Stimulated activated CD4-positive, alpha-beta T cell treated with anti-CD3 and anti-CD28 coated beads, TNF-alpha, amount 100 ng/mL, for 4 hours (primary cell): ENCODE measurements at places on chromosomes 2 and 18.

DNA sequence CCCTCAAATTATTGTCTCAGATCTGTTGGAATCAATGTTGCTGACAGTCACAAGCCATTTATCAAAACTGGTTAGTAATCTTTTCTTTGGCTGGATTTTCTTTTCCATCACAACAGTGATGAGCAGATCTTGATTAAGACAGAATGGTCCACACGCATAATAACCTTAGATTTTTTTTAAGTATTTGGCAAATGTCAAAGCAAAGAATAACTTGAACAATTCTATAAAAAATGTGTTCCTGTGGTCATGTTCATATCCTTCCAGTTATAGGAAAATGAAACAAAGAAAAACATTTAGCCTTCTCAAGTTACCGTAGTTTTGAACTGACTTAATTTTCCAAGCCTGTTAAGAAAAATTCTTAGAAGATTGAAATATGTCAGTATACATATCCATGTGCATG is 659.9 kb upstream of the ID2 start:
- no peak for DNase-seq

DNA sequence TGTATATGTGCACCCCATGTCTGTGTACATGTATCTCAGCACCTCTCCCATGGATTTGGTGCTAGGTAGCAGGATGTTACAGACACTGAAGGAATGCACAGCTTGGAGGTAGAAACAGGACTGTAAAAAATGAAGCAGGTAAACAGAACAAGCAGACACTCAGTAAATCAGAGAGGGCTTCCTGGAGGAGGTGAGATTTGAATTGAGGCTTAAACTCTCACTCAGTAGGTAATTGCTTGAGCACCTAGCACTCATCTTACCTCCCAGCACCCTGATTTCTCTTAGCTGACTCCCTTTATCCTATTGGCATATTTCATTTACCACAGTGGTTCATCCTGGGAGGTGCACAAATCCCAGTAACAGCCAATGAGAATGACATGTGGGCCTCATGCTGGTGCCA is 537.9 kb upstream of the RAB6C start:
- no peak for DNase-seq

DNA sequence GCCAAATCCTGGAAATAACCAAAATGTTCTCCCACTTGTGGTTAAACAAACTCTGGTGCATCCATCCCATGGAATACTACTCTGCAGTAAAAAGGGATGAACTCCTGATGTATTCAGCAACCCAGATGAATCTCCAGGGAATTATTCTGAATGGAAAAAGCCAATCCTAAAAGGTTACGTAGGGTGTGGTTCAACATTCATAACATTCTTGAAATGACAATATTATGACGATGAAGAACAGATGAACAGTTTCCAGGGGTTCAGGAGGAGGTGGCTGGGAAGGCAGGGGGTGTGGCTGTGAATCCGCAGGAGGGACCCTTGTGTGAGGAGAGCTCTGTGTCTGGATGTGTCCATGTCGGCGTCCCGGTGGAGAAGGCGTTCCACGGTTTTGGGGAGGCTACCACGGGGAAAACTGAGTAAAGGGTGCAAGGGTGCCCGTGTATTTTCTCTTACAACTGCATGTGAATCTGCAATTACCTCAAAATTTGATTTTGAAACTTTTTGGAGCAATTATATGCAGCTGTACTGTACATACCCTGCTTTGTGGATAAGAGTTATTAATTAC is 47.3 kb downstream of the KCNG2 start:
- no peak for DNase-seq

DNA sequence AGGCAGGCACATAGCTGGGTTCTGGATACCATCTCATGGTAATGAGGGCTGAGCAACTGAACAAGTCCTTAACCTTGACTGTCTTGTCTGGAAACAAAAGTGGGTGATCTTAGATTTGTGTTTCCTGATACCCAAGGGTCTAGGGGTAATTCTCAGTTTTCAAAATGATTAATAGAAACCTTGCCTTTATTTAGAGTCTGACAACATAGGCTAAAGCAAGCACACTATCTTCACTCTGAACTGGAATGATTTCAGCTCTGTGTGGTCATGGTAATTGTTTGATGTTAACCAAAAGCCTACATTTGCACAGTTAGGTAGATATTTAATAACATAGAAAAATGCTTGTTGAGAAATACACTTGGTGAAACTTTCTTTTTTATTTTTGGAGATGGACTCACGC is 6.8 kb upstream of the LAMA3 start:
- no peak for DNase-seq

DNA sequence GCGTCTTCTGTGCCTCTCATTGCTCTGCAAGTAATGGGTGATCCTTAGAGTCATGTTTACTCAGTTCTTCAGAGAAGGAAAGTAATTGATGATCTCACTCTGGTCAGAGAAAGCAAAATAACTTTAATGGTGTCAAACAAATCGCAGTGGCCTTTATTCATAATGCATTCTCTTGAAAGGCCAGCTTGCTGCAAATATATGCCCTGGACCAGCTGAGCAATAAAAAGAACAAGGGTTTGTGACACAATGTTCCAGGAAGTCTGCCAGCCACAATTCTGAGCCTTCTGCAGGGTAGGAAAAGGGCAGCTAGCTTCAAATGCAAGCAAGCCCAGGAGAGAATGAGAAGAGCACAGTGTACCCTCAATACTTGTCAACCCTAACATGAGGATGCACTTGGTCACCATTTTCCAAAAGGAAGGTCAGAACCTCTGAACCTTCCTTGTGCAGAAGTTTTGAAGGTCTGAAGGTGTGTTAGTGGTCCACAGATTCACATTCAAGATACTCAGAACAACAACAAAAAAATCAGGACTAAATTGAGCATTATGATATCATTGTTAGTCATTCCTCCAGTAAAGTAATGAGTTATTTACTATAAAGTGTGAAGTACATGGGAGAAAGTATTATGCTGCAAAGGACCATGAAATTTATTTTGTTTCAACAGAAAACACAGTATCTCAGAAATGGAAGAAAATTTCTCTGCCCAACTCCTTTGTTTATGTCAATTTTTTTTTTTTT is 355.6 kb downstream of the PAX3 start:
- no peak for DNase-seq

DNA sequence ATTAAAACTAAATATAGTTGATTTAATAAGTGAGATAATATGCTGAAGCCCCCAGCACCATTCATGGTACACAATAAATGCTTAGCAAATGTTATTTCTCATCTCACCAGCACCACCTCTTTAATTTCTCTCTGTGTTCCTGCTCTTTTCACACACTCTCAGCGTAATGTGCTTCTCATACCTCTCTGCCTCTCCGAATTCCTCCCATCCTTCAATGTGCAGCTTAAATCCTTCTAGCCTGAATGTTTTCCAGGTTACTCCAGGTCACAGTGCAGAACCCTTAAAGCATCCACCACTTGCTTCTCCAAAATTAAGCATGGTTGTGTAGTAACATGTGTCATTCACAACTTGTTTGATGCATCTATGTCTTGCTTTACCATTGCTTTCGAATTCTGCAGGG is 119.6 kb downstream of the MCFD2 start:
- no peak for DNase-seq

DNA sequence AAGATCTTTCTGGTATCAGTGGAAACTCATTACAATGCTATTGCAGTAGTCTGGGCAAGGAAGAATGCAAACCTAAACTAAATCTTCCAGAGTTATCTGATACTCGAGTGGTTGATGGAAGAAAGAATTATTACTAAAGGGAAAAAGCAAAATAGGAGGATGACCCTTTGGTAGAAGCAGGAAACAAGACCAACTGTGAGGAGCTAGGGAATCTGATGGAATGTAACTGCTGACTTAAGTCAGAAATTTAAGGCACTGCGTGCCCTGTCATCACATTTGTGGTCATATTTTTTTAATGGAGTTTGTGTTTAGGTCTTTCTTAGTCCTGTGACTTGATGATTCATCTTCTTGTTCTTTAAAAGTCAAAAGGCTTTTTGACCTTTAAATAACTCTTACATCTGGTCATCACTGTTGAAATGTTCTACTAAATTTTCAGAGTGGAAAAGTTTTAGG is 36.5 kb upstream of the ARMC9 start:
- DNase-seq, result no peak

- no peak for DNase-seq
These were observed 37.6 kb downstream of the PROC start for GRCh38 chr2:127455566-127456493.

DNA sequence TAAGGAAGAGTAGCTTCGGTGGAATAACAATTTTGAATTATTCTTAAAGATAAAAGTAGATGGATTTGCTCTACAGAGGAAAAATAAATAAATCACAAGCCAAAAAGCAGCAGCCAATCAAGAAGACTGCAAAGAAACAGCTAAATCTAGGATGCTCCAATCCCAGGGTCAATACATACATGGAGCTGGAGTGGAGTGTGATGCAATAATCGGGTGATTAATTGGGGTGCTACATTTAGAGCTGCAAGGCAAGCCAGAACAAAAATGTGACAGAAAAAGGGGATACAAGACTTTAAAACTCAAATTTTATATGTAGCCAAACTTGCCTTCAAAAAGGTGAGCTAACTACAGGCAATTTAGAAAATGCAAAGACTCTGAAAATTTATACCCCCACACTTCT is 215.8 kb downstream of the TCF4 start:
- no peak for DNase-seq

DNA sequence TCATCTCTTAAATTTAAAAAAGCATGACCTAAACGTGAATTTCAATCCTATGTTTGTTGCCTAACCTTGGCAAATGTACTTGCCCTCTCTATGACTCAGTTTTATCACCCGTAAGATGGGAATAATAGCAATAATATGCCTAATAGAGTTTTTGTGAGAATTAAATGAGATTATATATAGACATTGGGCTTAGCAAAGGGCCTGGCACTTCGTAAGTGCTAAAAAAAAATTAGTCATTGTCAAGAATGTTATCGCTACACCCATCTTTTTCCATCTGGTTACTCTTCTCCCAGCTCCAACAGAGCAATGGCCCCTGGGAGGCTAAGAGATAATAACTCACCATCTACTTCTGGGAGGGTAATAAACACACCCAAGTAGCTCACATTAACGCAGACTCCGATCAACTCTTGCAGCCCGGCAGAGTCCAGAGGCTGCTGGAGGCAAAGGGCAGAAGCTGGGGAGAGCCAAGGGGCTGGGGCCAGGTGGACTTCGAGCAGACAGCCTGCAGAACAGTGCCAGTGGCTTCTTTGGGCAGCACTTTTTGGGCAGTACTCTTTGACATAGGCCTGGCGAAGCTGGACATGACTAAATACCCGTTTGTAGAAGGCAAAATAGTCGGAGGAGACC is 63.9 kb upstream of the STPG4 start:
- no peak for DNase-seq

DNA sequence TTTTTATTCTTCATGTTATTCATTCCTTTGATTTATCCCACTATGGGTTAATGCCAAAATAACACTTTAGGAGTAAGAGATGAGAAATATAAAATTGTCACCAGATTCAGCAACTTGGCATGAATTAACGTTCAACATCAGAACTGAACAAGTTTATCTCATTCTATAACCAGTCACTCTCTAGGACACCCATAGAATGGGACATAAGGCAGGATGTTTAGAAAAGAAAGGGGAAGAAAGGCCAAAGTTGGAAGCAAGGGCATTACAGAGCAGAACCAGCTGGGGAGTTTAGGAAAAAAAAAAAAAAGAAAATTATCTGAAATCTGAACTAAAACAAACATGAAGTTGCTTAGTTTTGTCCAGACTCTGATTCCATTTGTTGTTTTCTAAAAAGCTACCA is 211.0 kb downstream of the PMAIP1 start:
- no peak for DNase-seq

GRCh38 chr18:23422751-23423418 is 30.2 kb upstream of the RIOK3 start:
- no peak for DNase-seq

- DNase-seq, result no peak
These were observed 214.9 kb downstream of the DSEL start for GRCh38 chr18:67301592-67301991.

DNA sequence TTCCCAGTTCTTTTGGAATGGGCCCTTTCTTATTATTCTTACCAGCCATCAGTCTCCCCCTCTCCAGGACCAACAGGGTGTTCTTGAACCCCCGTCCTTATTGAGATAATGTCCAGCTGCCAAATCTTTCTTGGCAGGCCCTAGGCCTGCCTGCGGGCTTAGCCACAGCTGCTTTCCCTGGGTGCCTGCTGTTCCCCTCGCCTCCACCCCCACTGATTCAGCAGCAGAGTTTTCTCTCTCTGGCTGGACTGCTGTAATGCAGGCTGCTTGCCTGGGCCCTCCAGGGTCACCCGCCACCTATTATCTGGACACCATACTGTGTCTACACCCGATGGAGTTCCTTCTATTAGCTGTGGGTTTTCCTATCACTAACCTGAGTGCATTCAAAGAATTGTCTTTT is 395.4 kb upstream of the ATP5MC3 start:
- no peak for DNase-seq

- no peak for DNase-seq
These were observed 16.7 kb upstream of the ZSCAN30 start for GRCh38 chr18:35306588-35307250.

DNA sequence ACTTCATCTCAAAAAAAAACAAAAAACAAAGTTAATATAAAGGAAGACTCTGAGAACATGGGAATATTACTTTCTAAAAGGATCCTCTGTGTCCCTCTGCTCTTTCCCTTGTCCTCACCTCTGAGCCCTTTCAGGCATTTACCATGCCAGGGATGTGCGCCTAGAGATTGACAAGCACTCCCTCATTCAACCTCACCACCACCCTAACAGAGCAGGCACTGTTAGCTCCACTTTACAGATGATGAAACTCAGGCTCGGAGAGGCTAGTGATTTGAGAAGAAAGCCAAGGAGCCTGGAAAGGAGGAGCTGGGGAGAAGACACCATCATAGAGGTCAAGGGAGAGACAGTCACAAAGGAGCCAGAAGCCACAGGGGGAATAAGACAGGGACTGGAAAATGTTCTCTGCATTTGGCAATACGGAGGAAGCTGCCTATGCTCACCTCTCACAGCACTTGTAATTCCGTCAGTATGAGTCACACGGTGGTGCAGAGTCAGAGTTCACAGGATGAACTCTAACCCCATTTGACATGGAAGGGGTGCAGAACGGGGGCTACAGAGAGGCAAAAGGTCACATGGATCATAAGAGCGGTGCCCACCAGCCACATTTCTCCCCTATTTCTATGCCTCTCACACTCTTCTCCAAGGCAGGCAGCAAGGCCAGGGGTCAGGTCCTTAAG is 101.8 kb upstream of the NFU1 start:
- DNase-seq, result no peak

DNA sequence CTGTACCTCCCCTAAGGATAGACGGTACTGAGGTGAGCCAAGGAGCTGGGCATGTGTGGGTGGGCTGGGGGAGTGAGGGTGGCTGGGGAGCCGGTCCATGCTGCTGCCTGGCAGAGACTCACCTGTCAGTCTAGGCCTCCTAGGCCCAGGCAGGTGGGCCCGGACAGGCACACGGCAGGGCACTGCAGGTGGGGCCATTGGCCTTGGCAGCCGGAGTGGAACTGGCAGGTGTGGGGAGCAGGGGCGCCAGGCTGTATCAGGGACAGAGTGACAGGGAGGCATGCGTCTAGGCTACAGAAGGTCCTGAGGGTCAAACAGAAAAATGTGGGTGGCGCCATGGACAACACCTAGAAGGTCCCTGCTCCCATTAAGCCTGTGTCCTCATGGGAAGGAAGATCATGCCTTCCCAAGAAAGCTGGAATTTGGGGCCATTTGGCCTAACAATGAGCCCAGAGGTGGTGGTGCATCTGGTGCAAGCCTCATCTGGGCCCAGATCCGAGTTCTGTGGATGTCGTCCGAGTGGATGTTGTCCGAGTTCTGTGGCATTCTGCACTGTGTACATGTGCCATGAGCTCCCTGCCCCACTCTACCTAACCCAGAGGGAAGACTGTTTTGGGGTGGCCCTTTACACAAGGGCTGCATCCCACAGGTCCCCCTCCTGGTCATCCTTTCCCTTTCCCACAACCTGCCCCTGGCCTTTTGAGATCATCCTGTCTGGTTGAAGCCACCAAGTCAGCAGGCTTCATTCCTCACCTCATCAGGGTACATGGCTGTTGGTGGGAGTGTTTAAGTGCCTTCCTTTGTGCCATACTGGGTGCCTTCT is 249.7 kb downstream of the GLI2 start:
- no peak for DNase-seq
